Stimulated activated CD8-positive, alpha-beta memory T cell treated with anti-CD3 and anti-CD28 coated beads, Interleukin-15, amount 100 ng/mL, for 24 hours (primary cell): ENCODE measurements at places on chromosomes 4 and X.

GRCh38 chr4:125317525-125317877 lies 2.7 kb downstream of the FAT4 start:
- DNase-seq, result no peak

GRCh38 chrX:153854702-153855101 lies 24.4 kb upstream of the PDZD4 start:
- no peak for DNase-seq

DNA sequence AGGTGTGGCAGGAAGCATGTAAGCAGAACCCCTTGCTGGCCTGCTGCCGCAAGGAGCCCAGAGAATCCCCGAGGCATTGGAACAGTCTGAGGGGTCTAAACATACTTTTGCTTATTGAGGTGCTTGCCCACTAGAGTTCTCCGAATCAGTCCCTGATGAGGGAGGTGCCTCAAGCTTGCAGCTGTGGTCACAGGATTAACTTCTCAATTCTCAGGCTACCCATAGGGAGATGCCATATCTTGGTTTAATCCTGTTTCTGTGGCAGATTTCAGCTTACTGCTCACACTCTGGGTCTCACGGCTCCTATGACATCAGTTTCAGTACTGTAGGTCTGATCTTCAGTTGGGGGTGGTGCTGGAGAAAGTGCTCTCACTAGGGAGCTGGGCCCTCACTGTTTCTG lies 39.9 kb downstream of the CCNG2 start:
- no peak for DNase-seq

DNA sequence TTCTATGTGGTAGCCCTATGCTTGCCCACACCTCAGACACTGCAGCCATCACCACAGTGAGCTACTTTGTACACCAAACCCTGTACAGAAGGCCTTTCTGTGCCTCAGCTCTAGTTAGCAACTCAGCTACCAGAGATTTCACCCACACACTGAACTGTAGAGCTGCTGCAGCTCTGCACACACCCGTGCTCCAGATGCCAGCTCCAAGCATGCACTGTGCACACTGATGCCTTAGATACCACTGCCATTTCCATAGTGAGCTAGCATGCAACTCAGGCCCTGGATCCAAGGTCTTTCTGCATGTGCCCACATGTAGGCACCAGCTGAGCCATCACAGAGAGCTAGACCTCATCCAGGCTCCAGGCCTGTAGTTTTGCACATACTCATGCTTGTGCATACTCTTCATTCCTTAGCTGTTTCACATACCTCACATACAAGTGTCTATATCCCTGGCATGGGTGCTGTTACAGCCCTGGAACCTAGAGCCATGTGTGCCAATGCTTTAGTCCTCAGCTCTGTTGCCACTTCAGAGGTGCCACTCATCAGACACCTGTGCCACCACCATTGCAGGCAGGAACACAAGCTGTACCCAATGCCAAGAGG lies 423.5 kb upstream of the NDST3 start:
- no peak for DNase-seq

DNA sequence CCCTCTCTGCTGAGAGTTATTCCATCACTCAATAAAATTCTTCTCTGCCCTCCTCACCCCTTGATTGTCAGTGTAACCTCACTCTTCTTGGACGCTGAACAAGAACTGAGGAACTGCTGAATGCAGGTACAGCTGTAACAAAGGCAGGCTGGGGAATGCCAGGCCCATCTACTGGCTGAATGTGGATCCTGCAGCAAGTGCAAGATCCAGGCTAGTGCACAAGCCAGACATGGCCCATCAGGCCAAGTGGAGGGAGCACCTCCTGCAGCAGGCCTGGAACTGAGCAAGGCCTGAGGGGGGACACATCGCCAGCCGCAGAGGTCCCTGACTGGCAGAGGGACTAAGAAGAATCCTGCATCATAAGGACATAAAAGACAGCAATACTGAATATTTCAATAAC lies 411.8 kb upstream of the PCDH10 start:
- DNase-seq, result no peak

GRCh38 chr4:108342325-108342970 lies 173.7 kb upstream of the LEF1 start:
- DNase-seq, result no peak

DNA sequence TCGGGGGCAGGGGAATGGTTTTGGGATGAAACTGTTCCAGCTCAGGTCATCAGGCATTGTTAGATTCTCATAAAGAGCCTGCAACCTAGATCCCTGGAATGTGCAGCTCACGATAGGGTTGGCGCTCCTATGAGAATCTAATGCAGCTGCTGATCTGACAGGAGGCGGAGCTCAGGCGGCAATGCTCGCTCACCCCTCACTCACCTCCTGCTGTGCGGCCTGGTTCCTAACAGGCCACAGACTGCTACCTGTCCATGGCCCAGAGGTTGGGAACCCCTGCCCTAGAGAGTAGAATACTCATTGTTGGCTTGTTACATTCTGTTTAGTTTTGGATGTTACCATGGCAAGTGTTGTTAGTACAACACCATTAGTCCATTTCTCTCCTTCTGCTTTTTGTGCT lies 40.8 kb upstream of the STX18 start:
- DNase-seq, result no peak

DNA sequence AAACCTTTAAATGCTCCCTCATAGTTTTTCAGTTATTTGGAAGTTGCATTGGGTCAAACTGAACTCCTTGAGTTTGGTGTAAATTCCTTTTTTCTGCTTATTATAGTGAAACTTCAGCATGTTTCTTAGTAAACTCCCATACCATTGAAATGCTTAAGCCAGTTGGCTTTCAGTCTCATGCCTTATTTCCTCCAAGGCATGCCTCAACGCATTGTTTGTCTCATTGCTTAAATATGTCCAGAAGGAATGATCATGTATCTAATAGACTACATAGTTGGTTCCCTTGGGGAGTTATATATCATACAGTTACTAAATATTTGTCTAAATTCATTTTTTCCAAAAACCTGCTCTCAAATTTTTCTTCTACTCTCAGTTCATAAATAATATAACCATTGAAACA lies 114.0 kb downstream of the STOX2 start:
- DNase-seq, result no peak

GRCh38 chrX:84363663-84364062 lies 138.6 kb downstream of the HDX start:
- DNase-seq, result no peak

DNA sequence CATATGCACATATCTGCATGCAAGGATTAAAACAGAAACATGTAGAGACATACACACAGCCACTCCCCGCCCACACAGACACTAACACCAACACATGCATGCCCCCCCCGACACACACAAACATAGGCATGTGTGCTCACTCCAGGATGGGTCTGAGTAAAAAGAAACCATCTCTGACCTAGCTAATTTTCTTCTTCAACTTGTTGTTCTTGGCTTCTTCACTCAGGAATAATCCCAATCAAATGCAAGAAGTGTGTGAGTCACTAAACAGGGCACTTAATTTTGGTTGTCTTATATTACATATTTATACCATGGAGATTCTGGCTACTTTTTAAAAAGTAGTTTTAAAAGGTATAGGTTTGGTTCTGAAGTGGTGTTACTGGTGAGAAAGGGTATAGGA lies 28.3 kb downstream of the ENOX2 start:
- DNase-seq, result no peak

DNA sequence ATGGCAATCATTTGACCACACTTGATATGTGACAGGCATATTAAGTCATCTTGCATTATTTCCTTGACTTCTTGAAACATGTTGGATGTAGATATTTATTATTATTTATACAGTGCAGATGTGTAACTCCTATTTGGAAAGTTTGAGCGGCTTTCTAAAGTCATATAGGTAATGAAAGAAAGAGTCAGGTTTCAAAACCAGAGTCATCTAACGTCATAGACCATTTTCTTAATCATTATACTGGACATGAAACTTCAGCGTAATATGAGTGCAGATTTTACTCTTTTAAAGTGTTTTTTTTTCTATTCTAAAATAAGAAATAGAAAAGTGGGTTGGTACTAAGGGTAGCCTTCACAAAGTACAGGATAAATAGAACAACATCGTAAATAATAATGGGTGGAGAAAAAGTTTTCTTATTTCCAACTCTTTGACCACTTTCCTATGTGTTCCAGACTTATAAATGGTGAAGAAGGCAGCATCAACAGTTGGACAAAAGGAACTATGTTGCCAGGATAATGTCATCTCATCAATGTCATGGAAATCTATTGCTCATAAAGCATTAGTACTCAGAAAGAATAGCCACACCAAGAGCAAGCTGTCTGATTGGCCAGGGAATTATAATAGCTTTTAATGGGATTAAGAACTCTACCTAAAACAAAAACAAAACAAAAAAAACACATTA lies 108.0 kb upstream of the PCDH18 start:
- DNase-seq, result no peak

DNA sequence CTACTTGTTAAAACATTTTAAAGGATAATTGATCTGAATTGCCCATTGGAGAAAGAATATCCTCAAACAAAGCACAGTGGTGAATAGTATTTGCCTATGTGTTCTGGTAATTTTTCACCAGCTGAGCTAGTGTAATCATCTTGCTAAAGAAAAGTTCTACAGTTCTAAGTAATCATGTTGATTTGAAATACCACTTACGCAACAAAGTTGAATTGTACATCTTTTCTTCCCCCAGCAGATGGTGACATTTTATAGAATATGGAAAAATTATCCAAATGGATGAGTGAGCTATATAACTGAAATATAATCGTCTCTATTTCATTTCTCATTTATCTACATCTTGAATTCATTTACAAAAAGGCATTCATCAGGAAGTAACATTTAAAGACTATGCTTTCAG lies 9.7 kb upstream of the ZNF674 start:
- no peak for DNase-seq

GRCh38 chr4:112145326-112145789 lies at the start of gene FAM241A:
FAM241A (plus strand) TSS chr4:112145454; CDS start chr4:112145581, 127 bp downstream.
- DNase-seq, result peak; percentile 88

- no peak for DNase-seq
Measured at GRCh38 chr4:42617030-42617429, 39.9 kb downstream of the ATP8A1 start.

DNA sequence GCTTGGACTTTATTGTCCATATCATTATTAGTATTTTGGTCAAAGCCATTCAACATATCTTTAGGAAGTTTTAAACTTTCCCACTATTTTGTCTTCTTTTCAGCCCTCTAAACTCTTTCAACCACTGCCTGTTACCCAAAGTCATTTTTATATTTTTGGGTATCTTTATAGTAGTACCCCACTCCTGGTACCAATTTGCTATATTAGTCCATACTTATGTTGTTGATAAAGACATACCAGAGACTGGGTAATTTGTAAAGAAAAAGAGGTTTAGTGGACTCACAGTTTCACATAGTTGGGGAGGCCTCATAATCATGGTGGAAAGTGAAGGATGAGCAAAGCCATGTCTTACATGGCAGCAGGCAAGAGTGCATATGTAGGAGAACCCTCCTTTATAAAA lies 271.4 kb downstream of the KLHL4 start:
- no peak for DNase-seq

- DNase-seq, result no peak
Measured at GRCh38 chr4:59994118-59994517, 1206.0 kb upstream of the ADGRL3 start.

GRCh38 chr4:35175894-35176293 lies 1068.4 kb downstream of the ARAP2 start:
- no peak for DNase-seq

- DNase-seq, result no peak
Measured at GRCh38 chrX:154603438-154604430, 15.3 kb downstream of the CTAG1B start.

GRCh38 chr4:26741491-26741871 lies 119.2 kb upstream of the STIM2 start:
- DNase-seq, result no peak

DNA sequence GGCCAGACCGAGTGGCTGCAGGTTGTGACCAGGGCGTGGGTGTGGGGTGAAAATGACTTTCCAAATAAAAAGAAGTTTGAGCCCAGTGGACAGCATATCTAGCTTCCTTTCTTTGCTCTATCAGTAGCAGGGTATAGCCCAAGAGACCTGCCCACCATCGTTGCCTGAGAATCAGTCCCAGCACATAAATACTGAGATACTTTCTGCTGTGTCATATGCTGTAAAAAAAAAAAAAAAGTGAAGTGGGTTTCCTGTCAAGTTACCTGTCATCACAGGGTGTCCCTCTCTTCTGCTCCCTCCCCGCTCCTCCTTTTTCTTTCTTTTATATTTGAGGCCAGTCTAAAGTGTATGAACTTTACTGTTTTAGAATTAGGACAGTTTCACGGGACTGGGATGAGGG lies 330.3 kb upstream of the BOD1L1 start:
- DNase-seq, result no peak

DNA sequence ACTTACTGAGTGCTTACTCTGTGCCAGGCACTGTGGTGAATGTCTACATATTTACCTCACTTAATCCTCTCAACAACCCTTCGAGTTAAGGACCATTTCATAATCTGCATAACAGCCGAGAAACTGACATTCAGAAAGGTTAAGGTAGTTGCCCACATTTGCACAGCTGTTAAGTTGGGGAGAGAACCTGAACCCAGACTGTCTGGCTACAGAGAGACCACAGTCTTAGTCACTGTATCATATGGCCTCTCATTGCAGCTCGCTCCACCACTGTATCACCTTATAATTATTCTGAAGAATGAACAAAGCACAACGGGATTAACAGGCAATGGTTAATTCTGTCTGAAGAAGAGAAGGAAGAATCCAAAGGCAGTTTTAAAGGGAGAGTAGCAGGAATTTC lies 98.5 kb downstream of the ADGRA3 start:
- no peak for DNase-seq

GRCh38 chrX:132821974-132822633 lies 136.3 kb downstream of the HS6ST2 start:
- DNase-seq, result no peak

DNA sequence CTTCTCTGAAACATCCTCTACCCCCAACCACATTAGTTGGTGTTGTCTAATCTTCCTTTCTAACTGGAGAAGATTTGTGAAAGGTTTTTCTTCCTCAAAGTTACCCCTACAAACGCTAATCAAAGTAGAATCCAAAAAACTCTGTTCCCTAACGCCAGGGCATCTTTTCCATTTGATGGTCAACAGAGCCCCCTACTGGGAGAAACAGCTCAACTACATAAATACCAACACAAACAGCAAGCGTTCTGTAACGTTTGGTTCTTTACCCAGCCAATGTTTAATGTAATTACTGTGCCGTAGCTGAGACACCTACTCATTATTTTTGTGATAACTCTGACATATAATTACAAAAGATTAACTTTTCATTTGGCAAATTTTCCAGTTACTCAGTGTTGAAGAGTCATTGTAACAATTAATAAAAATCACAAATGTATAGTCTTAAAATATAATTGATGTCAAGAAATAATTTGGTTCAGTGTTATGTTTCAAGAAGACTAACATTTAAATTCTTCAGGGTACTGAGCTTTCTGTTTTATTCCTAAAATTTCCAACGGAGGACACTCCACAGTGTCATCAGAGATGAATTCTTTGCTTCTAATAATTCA lies 94.9 kb upstream of the TBC1D9 start:
- DNase-seq, result no peak

- no peak for DNase-seq
Measured at GRCh38 chr4:114659386-114660008, 60.9 kb downstream of the UGT8 start.
